ENCODE measurements at places on chromosomes 2 and 18.

GRCh38 chr2:220779931-220780330 is 792.2 kb downstream of the EPHA4 start:
- DNase-seq: no peak

DNA sequence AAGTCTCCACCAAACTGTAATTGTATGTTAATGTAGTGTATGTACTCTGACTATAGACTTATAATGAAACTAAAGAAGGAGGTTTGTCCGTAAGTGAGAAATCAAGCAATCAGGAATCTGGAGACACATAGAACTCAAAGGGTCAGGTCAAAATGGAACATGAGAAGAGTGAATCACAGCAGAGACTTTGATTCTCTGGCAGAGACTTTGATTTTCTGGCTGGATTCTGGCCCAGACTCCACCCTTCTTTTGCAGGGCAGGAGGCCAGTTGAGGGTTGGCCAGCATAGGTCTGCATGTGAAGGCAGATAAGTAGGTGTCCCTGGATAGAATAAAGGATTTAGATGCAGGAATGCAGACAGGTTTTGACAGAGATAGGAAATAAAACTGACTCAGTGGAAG is 11.0 kb upstream of the NCKAP5 start:
- no peak for DNase-seq

DNA sequence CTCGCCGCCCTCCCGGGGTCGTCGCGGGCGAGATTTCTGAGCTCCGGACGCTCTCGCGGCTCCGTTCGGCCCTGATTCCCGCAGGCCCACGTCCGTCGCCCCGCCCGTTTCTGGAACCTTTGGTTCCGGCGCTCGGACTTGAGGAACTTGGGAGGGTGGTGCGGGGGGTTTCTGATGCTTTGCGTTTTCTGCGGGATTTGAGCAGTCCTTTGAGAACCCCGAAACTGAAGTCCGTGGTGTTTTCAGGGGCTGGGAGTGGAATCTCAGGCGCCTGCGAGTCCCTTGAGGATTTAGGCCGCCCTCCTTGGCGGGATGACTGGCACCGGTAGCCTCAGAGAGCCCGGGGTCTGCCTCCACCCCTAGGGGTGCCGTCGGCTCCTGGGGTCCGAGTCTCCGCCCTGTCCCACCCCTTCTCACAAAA is 336 bp downstream of the THNSL2 start:
- DNase-seq: no peak

GRCh38 chr2:160752475-160753330 is 259.1 kb upstream of the RBMS1 start:
- DNase-seq: no peak

GRCh38 chr2:216107760-216108159 is 1.4 kb upstream of the XRCC5 start:
- DNase-seq: no peak

DNA sequence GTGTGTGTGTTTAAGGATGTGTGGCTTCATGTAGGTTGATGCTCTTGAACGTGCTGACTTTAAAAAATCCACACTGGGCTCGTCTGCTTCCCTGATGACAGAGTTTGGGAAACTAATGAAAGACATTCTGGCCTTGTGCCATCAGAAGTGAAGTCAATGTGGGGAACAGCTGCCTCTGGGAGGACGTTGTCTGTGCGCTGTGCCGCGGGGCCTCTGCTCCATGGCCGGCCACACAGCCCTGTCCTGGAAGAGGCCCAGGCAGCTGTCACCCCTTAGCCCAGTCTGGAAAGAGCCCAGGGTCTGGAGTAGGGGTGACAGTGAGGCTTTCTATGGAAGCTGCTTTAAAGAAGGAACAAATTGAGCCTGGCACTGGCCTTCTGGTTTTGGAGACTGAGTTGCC is 155.8 kb downstream of the SH3RF3 start:
- no peak for DNase-seq

DNA sequence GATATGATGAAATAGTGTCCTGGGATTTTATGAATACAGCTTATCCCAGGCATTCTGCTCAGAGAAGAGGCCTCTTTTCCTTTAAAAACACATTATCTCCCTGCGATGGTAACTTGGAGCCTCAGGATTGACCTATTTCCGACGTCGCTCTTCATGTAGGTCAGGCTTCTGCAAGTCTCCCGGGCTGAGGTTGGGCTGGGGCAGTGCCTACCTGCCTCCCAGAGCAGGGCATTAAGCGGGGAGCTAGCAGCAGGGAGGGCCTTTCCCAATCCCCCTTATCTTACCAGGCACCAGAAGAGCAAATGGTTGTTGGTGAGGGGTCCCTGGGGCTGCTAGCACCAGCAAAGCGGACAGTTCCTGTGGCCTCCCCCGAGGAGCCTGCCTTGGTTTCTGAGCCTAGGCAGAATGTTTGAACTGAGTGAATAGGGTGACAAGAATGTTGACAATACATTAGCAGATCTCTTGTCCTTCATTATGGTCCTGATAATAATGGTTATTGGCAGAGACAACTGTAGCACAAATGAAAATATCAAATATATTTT is 60.2 kb downstream of the TRPM8 start:
- DNase-seq: no peak

- no peak for DNase-seq
Observed at GRCh38 chr2:202771741-202772460, 99.7 kb downstream of the ICA1L start.
